ENCODE measurements at places on chromosomes 7 and 10.

- no peak for DNase-seq
Measured at GRCh38 chr10:99958302-99958701, 51.4 kb downstream of the DNMBP start.

GRCh38 chr10:76647301-76647700 lies 990.3 kb downstream of the KCNMA1 start:
- no peak for DNase-seq

- no peak for DNase-seq
Measured at GRCh38 chr7:53062796-53063195, 27.4 kb downstream of the POM121L12 start.

- no peak for DNase-seq
Measured at GRCh38 chr10:48577158-48577557, 27.7 kb downstream of the ARHGAP22 start.

- no peak for DNase-seq
Measured at GRCh38 chr7:105980645-105981396, 17.8 kb downstream of the CDHR3 start.

- no peak for DNase-seq
Measured at GRCh38 chr10:31157123-31158010, 125.7 kb upstream of the ZNF438 start.

GRCh38 chr7:148753224-148753623 lies 54.5 kb downstream of the CUL1 start:
- no peak for DNase-seq

GRCh38 chr10:9103301-9103700 lies 1048.8 kb downstream of the GATA3 start:
- DNase-seq: no peak

GRCh38 chr7:138417078-138417700 lies 42.9 kb upstream of the TRIM24 start:
- DNase-seq: no peak

DNA sequence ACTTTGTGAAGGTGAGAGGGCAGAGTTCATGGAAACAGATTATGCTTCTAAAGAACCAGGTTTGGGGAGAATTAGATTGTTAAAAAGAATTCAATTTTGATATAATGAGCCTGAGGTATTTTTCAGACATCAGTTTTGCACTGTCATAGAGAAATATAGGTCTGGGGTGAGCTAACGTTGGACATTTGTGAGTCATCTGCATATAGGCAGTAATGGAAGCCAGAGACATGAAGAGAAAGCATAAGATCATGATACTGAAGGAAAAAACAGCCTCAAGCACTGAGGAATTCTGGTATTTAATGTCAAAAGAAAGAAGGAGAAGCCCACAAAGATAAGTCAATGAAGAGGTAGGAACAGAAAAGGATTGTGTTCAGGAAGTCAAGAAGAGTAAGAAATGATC lies 32.4 kb upstream of the COL1A2 start:
- no peak for DNase-seq

GRCh38 chr10:127300868-127301321 lies 104.5 kb upstream of the INSYN2A start:
- no peak for DNase-seq

- DNase-seq: no peak
Measured at GRCh38 chr7:112120696-112121217, 85.4 kb downstream of the DOCK4 start.

- peak; percentile 56 for DNase-seq
Measured at GRCh38 chr10:26486990-26487850, 49.1 kb downstream of the APBB1IP start.

- DNase-seq: no peak
Measured at GRCh38 chr7:5397736-5398135, 25.9 kb downstream of the TNRC18 start.

DNA sequence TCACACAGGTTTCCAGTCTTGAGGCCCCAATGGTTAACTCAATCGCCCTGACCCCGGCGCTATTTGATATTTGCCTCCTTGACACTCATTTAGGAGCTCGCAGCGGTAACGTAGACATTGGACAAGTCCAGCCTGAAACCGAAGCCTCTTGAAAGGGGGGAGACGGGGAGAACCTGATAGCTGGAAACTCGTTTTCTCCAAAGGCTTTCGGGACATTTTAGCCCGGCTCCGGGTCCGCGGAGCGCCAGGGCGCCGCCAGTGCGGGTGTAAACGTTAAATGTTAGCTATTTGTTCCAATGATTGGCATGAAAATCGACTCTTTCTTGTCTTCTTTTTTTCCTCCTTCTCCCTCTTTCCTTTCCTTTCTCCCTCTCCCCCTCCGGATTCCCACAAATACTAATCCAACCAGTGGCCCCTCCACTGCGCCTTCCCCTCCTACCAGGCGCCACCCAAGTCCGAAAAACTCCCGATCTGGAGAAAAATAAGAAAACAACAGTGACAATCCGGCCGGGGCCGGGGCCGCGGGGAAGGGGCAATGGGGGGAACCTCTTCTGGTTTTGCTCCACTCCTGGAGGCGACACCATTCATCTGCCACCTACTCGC lies 17.2 kb upstream of the GATA3 start:
- DNase-seq: no peak

DNA sequence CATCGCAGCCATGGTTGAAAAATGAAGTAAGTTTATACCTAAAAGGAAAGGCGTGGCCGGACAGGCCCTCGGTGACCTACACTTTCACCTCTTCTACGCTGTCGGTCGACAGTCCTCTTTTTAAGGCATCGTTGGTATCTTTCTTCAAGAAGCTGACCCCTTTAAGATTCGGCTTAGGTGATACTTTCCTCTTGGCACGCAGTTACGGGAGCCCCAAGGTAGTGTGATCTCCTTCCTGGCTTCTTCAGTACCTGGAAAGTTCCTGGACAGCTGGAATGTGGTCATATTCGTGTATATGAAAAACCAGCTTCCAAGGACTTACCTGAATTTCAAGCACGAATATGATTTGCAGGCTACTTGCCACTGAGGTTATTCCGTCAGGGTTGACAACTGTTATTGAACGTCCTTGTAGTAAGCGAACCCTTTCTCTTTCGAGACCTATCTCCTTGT lies 885 bp upstream of the SYPL1 start:
- no peak for DNase-seq

DNA sequence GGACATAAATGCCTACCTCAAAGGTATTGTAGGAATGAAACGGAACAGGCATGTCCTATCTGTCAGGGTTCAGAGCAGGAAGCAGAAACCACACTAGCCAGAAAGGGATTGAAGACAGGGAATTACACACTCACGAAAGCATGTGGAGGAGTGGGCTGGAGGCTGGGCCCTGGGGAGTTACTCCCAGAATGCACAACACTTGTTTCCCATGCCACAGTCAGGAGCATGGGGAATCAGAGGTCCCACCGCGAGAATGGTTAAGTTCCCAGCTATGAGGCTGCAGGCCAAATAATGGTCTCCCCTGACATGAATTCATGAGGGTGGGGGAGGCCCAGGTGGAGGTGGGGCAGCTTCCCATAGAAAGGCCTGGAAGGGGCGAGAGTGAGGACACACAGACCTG lies 212.7 kb downstream of the HERPUD2 start:
- no peak for DNase-seq

DNA sequence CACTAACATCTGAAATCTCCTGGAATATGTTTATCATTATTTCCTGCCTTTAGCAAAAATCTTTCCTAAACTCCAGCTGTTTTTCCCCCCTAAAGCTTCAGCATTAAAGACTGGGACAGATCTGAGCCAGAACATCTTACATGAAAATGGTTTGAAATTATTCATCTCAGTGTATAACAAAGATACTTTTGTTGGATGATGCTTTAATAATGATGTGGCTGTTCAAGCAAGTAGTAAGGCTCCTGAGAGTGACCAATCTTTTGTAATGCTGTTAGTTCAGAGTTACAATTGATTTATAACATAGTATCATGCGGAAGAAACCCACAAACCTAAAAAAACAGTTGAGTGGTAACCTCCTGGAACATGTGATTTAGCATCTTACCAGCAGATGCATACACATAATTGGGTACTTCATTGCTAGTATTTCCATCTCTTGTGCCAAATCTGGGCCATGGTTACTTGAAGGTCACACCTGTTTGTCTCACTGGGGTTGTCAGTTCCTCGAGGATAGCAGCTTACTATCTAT lies 1.5 kb downstream of the BZW2 start:
- no peak for DNase-seq
